Activated CD4-positive, CD25-positive, alpha-beta regulatory T cell (primary cell): ENCODE measurements at places on chromosomes 1 and 21.

DNA sequence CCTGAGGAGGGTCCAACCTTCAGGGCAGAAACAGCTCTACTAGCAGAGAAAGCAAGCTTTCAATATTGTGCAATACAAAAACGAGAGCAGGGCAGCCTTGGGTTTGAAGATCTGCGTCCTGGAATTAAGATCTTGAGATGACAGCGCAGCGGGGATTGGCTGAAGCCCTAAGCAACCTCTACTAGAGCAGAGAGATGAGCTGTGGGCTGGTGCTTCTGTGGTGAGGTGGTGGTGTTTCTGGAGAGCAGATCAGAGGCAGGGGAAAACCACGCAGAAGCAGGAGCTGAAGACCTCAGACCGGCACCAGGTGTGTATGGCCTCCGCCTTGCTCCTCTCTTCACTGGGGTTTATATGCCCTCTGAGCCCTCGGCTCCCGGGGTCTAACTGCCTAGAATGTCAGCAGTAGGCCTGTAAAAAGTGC lies 12.5 kb downstream of the TRAF3IP3 start:
- DNase-seq, result peak; percentile 41

DNA sequence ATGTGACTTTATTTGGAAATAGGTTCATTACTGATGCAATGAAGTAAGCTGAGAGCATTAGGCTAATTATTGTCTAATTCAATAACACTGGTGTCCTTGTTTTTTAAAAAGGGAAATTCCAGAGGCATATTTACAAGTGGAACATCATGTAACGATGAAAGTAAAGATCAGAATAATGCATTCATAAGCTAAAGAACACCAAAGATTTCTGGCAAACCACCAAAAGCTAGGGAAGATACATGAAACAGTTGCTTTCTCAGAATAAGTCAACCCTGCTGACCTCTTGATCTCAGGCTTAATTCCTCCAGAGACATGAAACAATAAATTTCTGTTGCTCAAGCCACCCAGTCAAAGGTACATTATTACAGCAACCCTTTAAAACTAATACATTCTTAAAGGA lies 20.3 kb upstream of the IFI16 start:
- DNase-seq, result no peak

GRCh38 chr1:165344198-165344597 lies 12.3 kb downstream of the LMX1A start:
- no peak for DNase-seq

- DNase-seq, result no peak
Observed at GRCh38 chr1:91556556-91556955, 55.9 kb downstream of the CDC7 start.

- DNase-seq, result no peak
Observed at GRCh38 chr1:81920245-81920740, 119.6 kb downstream of the ADGRL2 start.

DNA sequence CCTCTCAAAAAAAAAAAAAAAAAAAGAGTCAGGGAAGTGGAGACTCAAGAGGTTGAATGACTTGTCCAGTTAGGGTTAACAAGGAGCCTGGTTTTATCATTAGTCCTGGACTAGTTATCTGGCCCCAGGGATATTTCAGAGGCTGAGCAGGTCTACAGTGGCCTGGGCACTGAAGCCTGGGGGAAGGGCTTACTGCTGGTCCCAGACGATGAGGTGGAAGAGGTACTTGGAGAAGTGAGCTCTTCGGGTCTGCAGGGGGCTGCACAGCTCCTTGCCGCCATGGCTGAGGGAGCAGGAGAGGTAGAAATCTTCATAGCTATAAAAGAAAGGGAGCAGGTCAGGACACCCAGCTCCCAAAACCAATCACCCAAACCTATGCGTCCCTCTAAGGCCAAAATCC lies 40.1 kb downstream of the PIK3C2B start:
- no peak for DNase-seq

DNA sequence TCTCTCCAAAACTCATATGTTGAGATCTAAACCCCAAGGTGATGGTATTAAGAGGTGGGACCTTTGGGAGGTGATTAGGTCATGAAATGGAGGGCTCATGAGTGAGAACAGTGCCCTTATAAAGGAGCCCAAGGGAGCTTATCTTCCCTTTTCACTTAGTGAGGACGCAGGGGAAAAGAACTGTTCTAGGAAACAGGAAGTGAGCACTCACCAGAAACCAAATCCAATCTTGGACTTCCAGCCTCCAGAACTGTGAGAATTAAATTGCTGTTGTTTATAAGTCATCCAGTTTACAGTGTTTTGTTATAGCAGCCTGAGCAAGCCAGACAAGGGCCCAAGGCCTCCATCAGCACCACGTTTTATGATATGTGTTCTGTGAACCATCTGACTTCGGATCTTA lies 60.3 kb upstream of the LRRC8D start:
- no peak for DNase-seq

DNA sequence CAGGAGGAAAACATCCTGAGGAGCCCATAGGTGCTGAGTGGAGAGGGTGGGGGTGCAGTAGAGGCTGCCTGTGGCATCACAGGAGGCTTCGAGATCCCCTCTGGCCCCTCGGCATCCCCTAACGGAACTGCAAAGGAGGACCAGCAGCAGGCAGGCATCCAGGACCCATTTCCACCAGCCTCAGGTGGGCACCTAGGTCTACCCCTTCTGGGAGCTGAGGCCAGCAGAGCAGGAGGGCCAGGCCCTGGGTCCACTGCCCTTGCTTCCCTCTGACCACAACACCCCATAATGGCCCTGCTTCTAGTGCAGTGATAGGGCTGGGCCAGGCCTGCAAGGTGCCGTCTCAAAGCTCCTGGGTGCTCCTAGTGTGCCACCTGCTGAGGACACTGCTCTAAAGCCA lies 723.0 kb downstream of the PTPRU start:
- no peak for DNase-seq

GRCh38 chr1:17438318-17439249 lies 893 bp downstream of the RCC2 start:
- DNase-seq, result peak; percentile 43

DNA sequence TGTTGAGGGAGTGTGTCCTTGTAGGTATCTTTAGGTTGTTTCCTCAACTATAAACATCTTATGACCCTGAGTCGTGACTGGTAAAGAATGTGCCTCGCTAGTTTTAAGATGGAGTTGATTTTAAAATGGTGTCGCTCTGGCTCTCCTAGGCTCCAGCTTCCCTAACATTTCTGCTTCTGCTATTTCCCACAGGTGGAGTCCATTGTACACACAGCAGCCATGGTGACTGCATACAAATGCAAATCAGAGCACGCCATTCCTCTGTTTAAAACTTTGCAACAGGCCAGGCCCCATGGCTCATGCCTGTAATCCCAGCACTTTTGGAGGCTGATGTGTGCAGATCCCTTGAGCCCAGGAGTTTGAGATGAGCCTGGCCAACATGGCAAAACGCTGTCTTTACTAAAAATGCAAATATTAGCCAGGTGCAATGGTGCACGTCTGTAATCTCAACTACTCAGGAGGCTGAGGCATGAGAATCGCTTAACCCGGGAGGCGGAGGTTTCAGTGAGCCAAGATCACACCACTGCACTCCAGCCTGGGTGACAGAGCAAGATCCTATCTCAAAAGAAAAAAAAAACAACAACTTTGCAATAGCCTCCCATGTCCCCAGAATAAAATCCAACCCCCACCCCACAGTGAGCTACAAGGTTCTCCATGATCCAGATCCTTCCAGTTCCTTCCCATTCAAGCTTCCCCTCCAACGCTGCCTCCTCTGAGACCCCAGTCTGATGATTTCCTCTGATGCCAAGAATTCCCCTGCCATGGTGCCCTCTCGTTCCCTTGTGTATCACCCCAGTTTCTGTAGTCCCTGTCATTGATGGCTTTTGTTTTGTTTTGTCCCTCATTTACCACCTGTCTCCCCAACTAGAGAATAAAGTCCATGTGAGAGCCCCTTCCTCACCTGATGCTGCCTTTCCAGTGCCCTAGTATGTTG lies 36.9 kb upstream of the KLHDC7A start:
- no peak for DNase-seq

DNA sequence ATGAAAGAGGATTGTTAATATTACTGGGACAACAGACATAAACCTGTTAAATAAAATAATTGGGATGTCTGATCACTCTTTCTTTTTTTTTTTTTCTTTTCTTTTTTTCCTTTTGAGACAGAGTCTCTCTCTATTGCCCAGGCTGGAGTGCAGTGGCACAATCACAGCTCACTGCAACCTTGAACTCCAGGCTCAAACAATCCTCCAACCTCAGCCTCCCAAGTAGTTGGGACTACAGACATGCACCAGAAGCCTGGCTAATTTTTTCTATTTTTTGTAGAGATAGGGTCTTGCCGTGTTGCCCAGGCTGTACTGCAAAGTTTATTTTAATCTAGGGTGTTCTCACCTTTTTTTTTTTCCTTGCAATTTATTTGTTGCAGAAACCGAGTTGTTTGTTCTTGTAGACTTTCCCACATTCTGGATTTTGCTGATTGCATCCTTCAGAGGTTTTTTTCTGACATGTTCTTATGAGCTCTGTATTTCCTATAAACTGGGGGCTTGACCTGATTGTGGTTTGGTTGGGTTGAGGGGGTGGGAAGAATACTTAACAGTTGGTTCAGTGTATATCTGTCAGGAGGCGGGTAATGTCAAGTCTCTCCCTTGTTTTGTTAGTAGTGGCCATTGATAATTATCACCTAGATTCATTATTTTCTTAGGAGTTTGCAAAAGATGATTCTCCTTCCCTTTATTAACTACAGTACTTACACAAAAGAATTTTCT lies 125.2 kb downstream of the MAST2 start:
- no peak for DNase-seq

DNA sequence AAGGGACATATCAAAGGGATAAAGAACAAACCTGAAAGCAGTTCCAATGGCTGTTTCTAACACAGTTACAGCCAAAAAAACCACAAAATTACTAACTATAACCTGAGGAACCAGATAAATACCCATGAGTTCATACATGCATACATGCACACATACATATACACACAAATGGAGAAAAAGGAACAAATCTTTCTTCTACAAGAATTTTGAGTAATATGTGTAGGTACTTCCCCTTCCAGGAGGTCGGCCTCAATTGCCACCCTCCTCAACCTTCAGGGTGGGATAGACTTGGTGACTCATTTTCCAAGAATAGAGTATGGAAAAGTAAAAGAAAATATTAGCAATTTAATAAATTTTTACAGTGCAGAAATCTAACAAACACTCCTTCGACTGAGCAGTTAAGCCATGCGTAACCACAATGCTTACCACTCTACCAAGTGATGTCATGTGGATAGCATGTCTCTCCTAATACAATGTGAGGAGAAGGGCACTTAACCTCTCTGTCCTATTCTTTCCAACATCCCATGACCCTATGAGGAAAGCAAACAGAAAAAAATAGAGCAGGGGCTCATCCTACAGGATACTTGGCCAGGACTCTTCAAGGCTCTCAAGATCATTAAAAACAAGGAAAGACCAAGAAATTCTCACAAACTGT lies 243.0 kb upstream of the RUNX1 start:
- no peak for DNase-seq

GRCh38 chr1:225572422-225572821 lies 80.5 kb downstream of the ENAH start:
- no peak for DNase-seq

- DNase-seq, result no peak
Observed at GRCh38 chr21:41954654-41955499, 1.1 kb upstream of the C2CD2 start.

- no peak for DNase-seq
Observed at GRCh38 chr1:47223174-47223920, 8.7 kb downstream of the TAL1 start.

- no peak for DNase-seq
Observed at GRCh38 chr1:16608838-16609560, 4.4 kb downstream of the NBPF1 start.
